ENCODE measurements at places on chromosomes 11 and 22. TPM values are rescaled to one million over a fixed set of nuclear protein-coding genes. Genes with fewer than 3 reads are reported as not detected.

LRRC74B gene
- total RNA-seq: not detected

PRAME gene
- total RNA-seq: not detected

IL18 gene
- total RNA-seq: not detected

GRCh38 chr11:15057329-15057728, 16.1 kb upstream of the CALCB start:
- DNase-seq: no peak

GRCh38 chr11:77046060-77046501, 11.9 kb downstream of the B3GNT6 start:
- peak; percentile 96 for DNase-seq

GRCh38 chr11:87127101-87127500, 89.4 kb downstream of the TMEM135 start:
- no peak for DNase-seq

- DNase-seq: no peak
Measured at GRCh38 chr11:76134239-76134638, 72.1 kb downstream of the WNT11 start.

GRCh38 chr11:103928040-103928801, 108.2 kb upstream of the DDI1 start:
- no peak for DNase-seq

DNA sequence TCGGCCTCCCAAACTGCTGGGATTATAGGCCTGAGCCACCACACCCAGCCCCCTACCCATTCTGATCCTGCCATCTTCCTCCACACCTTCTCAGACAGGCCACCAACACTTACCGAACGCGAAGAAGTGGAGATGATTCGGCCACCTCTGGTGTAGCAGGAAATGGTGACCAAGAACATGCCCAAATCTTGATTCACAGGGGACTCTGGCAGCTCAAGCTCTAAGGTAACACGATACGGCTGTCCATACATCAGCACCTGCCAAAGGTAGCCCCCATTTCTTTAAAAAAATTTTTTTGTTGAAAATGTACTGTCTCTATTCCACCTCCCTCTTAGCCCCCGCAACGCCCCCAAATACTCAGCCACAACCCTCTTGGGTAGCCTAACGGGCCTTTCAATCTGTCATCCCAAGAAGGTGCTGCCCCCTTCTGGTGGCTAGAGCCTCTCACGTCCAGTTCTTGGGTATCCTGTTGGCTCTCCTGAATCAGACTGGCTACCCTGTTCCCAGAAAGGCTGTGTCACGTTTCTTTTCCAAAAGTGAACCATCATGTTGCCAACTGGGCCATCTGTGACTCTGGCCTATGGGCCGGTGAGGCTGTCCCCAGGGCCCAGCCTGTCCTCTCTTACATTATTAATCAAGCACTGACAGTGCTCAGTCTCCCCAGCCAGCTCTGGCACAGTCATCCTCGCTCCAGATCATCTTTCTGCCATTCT, 5.3 kb upstream of the LRRN4CL start:
- DNase-seq: peak; percentile 90

GRCh38 chr11:32391956-32392553, 43.3 kb downstream of the WT1 start:
- DNase-seq: no peak

- no peak for DNase-seq
Measured at GRCh38 chr11:2982214-2982613, 9.9 kb downstream of the NAP1L4 start.

DNA sequence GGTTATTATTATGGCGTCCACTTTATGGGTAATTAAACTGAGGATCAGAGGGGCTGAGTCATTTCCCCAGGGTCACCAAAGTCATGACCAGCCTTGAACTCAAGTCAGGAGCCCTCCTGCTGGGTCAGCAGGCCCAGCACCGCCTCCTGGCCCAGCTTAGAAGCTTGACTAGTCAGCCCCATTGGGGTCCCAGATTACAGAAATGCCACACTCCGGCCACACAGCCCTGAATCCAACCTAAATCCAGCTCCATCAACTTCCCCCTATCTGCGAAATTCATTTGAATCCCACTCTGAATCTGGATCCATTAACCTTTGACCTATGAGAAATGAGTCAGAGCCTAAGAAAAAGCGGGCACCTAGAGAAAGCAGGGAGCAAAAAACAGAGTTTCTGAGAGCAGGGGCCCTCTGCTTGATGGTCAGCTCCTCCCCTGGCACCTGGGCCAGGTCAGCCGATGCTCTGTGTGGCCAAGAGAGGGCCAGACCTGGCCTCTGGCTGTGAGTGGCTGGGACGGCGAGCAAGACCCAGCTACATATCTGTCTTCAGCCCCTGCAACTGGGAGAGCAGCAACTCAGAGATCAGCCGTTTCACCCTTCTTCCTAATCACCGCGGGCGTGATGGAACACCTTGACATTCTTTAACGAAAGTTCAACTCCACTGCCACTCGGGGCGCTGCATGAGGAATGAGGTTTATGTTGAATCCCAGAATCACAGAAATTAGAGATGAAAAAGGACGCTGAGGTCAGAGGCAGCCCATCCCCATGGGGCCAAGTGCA, 196.1 kb downstream of the TRIM29 start:
- peak; percentile 72 for DNase-seq

DNA sequence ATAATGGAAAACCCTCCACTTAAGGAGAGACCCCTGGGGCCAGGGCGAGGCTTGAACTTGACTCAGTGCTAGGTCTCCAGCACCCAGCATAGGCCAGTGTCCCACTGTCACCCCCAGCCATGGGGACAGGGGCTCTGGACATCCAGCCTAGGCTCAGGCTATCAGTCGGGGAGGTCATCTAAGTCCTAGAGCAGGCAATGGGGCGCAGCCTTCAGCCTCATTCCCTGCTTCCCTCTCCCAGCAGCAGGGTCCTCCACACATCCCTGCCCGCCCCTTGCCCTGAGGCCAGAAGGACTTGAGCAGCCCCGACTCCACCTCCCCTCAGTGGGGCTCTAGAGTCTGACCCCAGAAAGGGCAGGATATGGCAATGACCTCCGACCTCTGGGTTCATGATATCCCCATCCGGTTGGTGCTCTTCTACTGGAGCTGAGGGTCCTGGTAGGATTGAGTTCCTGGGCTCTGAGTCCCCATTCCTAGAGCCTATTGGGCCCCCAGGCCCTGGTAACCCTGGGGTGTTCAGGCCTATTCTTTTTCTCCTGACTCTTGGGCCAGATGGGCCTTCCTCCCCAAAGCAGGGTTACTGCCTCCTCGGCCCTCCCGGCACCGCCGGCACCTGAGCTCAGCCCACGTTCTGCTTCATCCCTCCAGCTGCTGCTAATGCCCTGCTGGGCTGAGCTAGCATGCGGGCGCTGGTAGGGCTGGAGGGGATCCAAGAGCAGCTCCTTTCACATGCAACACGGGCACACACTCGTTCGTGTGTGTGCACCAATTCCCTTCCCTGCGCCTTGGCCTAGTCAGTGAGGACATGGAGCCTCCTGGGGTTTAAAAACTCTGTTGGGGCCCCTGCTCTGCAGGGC, 4.4 kb downstream of the CST6 start:
- no peak for DNase-seq

DNA sequence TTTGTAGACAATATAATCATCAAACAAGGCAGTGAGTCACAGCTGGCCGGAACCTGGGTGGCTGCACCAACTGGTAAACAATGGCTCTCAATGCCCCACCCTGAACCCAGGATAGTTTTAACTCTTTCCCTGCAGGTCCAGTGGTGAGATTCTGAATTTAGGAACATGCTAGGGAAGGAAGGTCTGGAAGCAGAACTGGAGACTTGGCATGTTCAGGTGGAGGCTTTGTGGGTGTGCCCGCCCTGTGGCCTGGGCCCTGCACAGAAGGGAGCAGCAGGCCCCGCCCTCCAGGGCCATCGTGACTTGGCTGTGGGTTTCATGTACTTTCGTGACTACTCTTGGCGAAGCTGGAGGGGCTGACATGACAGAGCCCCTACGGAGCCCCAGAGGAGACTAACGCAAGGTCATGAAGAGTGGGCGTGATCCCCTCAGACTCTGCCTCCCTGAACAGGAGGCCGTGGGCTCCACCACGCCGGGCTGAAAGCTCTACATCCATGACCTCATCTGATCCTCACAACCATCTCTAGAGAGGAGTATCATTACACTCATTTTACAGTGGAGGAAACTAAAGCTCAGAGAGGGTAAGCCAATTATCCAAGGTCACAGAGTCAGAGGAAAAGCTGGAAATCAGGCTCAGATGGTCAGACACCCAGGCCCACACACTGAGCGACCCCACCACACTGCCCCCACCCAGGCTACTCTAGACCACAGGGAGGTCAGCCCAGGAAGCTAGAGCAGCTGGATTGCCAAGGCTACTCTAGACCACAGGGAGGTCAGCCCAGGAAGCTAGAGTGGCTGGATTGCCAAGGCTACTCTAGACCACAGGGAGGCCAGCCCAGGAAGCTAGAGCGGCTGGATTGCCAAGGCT, 27.3 kb downstream of the MAFF start:
- no peak for DNase-seq

- DNase-seq: no peak
Measured at GRCh38 chr11:31936312-31936711, 125.2 kb upstream of the PAX6 start.

- no peak for DNase-seq
Measured at GRCh38 chr11:10355257-10355661, 50.4 kb downstream of the ADM start.

GRCh38 chr11:110858547-110858921, 146.3 kb upstream of the ARHGAP20 start:
- DNase-seq: no peak
